ENCODE measurements at places on chromosomes 16 and 17. TPM values are rescaled to one million over a fixed set of nuclear protein-coding genes. Genes with fewer than 3 reads are reported as not detected.

NAA60 gene
- polyA plus RNA-seq, result 66.6 TPM

JPH3 gene
- 1.1 TPM for polyA plus RNA-seq

SMARCE1 gene
- polyA plus RNA-seq, result 252 TPM

DNA sequence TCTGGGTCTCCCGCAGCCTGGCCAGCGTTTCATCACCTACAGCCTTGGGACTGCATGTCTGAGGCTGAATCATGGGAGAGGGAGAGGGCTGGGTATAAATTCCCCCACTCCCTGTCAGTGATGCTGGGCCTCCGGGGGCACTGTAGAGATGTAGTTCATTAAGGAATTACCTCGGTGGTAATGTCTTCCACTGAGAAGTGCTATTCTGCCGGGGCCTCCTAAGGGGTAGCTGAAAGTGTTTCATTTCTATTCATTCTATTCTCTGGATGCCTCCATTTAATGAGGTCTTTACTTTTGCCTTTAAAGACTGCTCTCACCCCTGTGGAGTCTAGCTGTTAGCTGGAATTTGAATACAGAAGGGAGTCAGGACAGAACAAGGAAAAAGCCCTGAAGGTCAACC lies 116.4 kb upstream of the HS3ST4 start:
- no peak for DNase-seq

- DNase-seq, result no peak
Measured at GRCh38 chr16:88855736-88856121, 1.0 kb downstream of the GALNS start.

- no peak for DNase-seq
Measured at GRCh38 chr16:27611340-27611739, 61.4 kb downstream of the KATNIP start.
